Activated naive CD4-positive, alpha-beta T cell treated with anti-CD3 and anti-CD28 coated beads, Interleukin-2, amount 10 ng/mL, durations not matched to agents 7 days and 5 days (primary cell): ENCODE measurements at places on chromosomes 3 and 15.

DNA sequence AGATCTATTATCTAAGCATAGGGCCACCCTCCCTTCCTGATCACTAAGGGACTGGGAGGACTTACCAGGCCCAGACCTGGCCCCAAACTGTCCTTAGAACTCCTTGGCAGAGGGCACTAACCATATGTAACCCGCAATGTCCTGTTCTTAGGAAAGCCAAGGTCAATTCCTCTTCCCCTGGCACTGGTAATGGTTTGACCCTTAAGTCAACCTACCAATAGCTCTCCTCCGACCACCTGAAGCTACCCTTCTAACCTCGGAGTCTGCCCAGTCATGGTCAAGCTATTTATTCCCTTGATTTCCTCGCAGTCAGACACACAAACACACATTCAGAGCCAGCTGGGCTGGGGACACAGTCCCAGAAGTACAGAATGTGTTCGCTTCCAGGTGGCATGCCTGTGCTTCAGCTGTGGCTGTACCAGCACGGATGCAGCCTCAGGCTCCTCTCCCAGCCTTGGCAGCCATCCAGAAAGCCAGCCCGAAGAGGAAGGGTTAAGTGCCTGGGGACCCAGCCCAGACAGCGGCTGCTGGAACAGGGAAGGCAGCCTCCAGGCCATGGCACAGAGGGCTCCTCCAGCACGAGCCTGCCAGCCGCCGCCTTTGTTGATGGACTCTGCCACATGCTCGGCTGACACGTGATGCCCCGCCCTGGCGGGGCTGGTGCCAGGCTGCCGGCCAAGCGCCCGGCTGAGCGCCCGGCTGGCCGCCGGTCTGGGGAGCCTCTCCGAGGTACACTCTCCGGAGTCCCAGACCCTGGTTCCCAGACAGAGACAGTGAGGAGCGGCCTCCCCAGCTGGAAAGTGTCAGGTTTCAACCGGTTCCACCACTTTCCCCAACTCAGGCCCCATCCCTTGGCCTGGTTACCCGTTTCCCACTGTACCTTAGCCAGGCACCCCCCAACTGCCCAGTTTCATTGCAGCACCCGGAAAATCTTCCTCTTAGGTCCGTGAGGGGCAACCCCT lies 5.5 kb downstream of the BMF start:
- H3K27ac ChIP-seq: no peak overlapping the region
- H3K27me3 ChIP-seq: peaks cover 20% of the 10 kb centered on the region
- H3K4me1 ChIP-seq: peaks cover 87% of the 10 kb centered on the region
- peak; percentile 20 for DNase-seq
- peaks cover 40% of the 10 kb centered on the region for H3K36me3 ChIP-seq

GRCh38 chr15:56856934-56857333 lies 61.5 kb upstream of the TCF12 start:
- no peak overlapping the region for H3K4me3 ChIP-seq
- no peaks in the 10 kb centered on the region for H3K36me3 ChIP-seq
- H3K27ac ChIP-seq: no peak overlapping the region
- no peaks in the 10 kb centered on the region for H3K4me1 ChIP-seq

- H3K27me3 ChIP-seq: no peaks in the 10 kb centered on the region
- H3K4me1 ChIP-seq: peaks cover 9% of the 10 kb centered on the region
- no peak overlapping the region for H3K27ac ChIP-seq
- peaks cover 12% of the 10 kb centered on the region for H3K36me3 ChIP-seq
- no peak for DNase-seq
These were observed 32.9 kb downstream of the AP3S2 start for GRCh38 chr15:89860891-89861290.

GRCh38 chr15:93478947-93479346 lies 389.9 kb upstream of the RGMA start:
- H3K4me3 ChIP-seq: no peak overlapping the region
- no peaks in the 10 kb centered on the region for H3K27me3 ChIP-seq
- H3K4me1 ChIP-seq: no peaks in the 10 kb centered on the region
- no peak for DNase-seq
- no peaks in the 10 kb centered on the region for H3K36me3 ChIP-seq
- H3K27ac ChIP-seq: no peak overlapping the region

DNA sequence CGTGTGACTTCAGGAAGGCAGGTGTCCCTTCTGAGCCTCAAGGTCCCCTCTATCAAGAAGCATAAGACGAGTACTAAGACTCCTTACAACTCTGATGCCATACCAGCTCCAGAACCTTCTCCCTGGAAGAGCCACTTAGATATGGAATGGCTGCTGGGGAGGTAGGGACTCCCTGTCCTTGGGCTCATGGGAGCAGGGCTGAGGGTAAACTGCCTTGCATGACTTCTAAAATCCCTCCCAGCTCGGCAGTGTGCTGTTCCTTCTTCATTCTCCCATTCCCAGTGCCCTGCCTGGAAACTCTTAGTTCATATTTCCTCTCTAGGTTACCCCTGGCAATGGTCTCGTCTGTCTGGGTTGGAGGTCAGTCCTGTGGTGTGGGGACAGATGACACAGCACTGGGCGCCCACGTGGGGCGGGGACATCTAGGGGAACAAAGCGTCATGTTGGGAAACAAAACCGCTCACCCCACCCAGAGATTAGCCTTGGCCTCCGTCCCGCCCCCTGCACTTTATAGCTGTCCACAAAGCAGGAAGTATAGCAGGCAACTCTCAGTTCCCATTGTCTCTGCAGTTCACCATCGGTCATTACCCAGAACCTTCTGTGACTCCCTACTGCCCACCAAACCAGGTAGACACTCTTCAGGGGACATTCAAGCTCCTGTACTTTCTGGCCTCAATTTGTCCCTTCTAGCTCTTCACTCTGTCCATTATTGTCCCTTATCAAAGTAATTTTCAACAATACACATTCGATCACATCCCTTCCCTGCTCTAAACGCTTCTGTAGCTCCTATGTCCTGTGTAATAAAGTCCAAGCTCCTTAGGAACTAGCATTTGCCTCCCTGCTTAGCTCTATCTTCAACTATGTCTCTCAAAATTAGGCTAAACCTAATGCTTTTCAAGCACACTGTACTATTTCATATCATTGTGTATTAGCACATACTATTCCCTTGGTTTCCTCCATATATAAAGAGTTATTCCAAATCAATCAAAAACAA lies 73.8 kb downstream of the IQSEC1 start:
- no peak overlapping the region for H3K27ac ChIP-seq
- peaks cover 63% of the 10 kb centered on the region for H3K4me1 ChIP-seq
- H3K27me3 ChIP-seq: peaks cover 6% of the 10 kb centered on the region

DNA sequence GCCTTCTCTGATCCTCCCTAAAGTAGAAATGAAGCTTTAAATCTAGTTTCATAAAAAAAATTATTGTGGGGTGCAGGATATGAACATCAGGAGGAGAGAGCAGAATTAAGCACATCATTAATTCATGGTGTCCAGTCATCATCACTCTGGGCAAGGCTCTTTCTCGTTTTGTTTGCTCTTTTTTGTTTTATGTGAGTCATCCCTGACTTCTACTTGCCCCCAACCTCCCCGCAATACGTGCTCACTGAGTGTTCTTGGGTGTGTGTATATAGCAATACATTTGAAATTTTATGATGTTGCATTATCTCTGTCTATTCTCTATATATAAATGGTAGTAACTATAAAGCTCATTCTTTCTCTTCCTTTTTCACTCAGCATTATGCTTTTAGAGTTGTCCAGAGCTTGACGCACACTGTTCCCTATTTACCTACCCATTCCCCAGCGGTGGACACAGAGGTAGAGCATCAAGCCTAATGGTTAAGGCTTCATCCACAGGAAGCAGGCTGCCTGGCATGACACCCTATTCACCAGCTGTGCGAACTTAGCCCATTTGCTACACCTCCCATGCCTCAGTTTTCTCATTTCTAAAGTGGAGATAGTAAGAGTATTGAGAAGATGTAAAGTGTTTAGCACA lies 72.3 kb downstream of the CD200R1L start:
- H3K4me1 ChIP-seq: peaks cover 18% of the 10 kb centered on the region
- H3K4me3 ChIP-seq: no peak overlapping the region
- H3K27ac ChIP-seq: no peak overlapping the region
- no peak for DNase-seq

DNA sequence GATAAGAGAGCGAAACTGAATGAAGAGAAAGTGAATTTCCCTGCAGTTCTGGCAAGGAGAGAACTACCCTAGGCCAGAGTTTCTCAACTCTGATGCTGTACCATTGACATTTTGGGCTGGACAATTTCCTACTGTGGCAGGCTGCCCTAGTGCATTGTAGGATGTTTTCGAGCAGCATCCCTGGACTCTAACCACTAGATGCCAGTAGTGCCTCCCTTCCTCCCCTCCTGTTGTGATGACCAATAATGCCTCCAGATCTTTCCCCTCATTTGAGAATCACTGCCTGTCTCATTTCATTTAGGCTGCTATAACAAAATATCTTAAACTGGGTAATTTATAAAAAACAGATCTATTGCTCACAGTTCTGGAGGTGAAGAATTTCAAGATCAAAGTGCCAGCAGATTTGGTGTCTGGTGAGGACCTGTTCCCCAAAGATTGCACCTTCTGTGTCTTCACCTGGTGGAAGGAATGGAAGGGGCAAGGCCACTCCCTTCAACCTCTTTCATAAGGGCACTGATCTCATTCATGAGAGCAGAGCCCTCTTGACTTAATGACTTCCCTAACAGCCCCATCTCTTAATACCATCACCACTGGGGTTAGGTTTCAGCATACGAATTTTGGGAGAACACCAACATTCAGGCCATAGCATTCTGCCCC lies 188.9 kb upstream of the MEIS2 start:
- no peaks in the 10 kb centered on the region for H3K27me3 ChIP-seq
- H3K36me3 ChIP-seq: no peaks in the 10 kb centered on the region
- H3K27ac ChIP-seq: no peak overlapping the region
- DNase-seq: no peak
